ENCODE measurements at places on chromosomes 1 and 21.

DNA sequence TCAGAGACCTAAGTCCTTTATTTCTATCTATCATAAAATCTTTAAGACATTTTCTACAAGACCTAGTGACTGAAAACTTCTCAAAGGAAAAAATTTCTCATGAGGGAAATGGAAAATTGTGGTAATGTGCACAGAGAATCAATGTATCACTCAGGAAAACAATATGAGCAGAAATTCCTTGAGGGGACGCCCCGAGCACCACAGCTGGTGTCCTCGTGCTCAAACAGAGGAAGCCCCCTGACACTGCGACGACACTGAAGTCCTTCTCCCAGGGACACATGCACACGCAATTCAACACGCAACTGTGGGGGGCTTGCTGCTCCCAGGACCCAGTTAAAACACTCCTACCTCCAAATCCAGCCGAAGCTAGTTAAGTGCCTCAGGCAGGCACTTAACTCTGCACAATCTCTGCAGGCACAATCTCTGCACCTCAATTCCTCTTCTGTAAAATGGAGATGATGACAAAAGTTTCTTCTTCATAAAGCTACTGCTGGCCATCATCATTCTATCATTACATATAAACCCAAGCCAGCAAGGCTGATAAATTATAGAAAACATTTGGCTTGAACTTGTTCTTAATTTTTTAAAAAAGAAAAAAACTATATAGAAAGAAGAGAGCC is 16.0 kb downstream of the ZBTB17 start:
- DNase-seq, result no peak

DNA sequence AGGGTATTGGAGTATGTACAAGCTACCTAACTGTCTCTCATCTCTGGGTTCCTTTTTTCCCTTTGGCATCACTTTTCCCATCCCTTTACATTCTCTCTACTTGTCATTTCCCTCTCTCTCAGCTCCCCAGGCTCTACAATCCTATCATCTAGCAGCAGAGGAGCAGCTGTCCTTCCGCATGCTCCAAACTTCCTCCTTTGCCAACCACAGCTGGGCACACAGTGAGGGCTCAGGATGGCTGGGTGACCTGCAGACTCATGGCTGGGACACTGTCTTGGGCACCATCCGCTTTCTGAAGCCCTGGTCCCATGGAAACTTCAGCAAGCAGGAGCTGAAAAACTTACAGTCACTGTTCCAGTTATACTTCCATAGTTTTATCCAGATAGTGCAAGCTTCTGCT is 561 bp downstream of the CD1E start:
- DNase-seq, result no peak

- peak; percentile 90 for DNase-seq
These were observed 21.9 kb upstream of the NBL1 start for GRCh38 chr1:19622204-19622603.

GRCh38 chr1:114164840-114165543 is 11.3 kb upstream of the SYT6 start:
- DNase-seq, result no peak

DNA sequence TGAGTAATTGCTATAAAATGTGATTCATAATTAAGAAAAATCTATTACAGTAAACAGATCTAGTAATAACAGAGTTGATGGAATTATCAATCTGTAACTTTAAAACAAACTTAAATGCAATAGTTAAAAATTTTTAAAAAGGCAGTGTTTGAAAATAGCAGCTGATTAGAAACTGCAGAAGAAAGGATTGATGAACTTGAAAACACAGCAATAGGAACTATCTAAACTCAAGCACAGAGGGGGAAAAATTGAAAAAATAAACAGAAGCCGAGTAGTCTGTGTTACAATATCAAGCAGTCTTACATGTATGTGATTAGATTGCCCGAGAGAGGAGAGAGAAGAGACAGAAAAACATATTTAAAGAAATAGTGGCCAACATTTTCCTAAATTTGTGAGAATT is 569.0 kb upstream of the B3GALT2 start:
- DNase-seq, result no peak

DNA sequence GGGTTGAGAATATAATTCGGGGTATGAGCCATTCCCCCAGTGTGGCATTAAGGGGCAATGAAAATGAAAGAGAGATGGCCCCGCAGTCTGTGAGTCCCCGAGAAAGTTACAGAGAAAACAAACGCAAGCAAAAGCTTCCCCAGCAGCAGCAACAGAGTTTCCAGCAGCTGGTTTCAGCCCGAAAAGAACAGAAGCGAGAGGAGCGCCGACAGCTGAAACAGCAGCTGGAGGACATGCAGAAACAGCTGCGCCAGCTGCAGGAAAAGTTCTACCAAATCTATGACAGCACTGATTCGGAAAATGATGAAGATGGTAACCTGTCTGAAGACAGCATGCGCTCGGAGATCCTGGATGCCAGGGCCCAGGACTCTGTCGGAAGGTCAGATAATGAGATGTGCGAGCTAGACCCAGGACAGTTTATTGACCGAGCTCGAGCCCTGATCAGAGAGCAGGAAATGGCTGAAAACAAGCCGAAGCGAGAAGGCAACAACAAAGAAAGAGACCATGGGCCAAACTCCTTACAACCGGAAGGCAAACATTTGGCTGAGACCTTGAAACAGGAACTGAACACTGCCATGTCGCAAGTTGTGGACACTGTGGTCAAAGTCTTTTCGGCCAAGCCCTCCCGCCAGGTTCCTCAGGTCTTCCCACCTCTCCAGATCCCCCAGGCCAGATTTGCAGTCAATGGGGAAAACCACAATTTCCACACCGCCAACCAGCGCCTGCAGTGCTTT is 9.4 kb downstream of the PROX1 start:
- DNase-seq, result no peak

DNA sequence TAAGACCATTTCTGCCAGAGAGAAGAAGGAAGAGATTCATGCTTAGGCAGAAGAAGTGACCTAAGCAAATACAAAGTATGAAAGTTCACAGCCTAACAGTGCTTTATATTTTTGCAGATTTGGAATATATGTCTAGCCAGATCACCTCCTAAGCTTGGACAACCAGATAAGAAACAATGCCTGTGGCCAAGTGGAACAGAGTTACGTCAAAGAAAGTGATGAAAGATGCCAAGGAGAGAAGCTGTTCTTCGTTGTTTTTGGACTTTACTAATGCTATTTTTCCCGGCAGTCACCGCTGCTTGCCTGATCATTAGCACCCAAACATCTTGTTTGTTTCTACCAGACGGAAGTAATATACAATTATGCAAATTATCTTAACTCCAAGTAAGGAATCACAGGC is 489.2 kb upstream of the C1orf87 start:
- DNase-seq, result no peak

DNA sequence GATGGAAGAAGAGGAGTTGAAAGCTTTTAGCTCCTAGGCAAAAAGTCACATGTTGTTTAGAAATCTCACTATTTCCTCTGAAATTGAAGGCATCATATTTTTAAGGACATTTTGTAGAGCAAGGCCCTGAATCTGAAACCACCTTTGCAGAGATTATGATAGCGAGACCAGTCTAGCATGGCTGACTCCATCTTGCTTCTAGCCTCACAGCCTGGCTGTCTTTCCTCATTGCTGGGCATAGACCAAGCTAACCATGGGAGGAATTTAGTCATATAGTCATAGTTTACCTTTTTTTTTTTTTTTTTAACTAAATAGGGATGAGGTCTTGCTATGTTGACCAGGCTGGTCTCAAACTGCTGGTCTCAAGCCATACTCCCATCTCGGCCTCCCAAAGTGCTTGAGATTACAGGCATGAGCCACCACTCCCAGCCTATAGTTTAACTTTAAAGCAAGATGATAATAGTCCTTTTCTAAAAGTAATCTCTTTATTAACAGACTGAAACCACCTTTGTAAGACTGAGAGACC is 42.2 kb upstream of the ZNF326 start:
- DNase-seq, result peak; percentile 56

GRCh38 chr21:14010729-14011128 is 200.0 kb downstream of the LIPI start:
- DNase-seq, result no peak

DNA sequence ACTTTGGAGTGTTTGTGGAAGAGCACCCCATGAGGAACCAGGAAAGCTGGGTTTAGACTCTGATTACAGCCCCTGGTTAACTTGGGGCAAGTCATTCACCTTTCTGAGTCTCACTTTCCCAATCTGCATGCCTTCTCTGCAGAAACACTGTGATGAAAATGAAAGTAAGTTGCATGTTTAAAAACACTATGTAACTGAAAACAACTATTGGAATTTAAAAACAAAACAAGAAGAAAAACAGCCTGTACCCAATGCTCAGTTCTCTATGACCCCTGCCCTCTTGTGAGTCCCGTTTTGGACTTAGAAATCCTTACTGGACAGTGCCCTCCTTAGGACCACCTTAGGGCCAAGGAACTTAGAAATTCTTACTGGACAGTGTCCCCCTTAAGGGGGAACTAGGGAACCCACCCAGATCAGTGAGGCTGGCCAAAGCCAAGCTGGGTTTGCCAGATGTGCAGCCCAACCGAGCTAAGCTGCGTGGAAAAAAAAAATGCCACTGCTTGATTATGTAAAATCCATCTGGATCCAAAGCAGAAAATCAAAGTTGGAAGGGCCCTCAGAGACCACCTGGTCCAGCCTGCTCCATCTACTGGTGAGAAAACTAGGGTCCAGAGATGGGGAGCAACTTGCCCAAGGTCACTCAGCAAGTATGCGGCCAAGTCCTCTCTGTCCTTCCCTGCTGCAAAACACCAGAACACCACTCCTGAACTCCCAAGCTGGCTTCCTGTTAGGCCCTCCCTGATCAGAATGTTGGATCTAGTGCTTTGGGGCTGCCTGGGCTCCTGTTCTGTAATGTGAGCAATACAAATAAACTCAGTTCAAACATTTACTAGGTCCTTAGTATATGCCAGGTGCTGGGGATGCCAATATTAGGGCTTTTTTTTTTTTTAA is 77.7 kb downstream of the MRPL37 start:
- no peak for DNase-seq

DNA sequence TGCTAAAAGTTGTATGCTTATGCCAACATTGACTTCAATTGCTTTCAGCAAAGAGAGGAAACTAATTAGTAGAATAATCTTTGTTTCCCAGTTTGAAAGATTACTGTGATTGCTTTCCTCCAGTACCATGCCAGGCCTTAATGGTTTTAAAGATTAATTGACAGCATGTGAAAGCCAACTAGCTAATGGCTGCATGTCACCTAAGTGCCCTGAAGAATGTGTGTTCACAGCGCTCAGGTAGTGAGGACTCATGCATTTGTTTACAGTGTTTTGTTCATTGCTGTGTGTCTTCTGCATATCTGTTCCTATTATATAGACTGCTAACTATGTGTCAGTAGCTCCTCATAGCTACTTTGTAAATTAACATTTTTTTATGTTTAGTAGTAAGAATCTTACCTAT is 335.6 kb downstream of the LRRIQ3 start:
- no peak for DNase-seq

DNA sequence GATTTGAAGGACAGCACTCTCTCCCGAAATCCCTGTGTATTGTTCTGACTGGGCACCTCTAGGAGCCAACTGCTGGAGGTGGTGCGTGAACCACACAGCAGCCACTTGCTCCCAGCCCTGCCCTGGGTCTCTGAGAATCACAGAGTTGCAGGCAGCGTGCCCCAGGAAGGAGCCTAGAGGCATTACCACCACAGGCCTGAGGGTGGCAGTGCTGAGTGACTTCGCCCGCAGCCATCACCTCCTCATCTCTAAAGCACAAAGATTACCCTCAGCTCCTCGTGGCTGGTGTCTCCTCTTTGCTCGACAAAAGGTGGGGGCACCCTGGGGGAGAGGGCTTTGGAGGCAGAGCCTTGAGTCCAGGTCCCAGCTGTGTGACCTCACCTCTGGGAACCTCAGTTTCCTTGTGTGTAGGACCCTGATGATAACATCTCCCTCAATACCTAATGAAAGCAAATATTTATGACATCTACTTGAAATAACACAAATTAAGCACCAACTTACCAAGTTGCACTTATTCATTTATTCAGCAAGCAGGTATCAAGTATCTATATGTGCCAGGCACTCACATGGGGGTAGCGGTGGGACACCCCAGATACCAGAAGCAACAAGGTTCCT is 86.3 kb downstream of the VWA5B1 start:
- peak; percentile 67 for DNase-seq

DNA sequence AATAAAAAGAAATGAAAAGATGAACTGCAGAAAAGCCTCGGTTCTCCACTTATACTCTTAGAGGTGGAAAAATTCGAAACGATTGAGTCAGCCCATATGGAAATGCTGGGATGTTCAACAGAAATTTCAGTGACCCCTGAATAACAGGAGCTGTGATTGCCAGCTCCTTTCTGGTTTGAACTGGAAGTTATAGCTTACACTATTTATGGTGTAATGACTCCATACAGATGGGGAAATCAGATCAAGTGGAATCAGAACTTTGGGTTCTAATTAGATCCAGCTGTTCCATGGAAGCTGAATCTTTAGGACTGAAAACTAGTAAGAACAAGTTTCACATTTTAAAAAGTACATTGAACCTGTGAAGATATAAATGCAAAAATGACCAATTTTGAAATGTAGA is 569.3 kb upstream of the ZRANB2 start:
- DNase-seq, result peak; percentile 58

DNA sequence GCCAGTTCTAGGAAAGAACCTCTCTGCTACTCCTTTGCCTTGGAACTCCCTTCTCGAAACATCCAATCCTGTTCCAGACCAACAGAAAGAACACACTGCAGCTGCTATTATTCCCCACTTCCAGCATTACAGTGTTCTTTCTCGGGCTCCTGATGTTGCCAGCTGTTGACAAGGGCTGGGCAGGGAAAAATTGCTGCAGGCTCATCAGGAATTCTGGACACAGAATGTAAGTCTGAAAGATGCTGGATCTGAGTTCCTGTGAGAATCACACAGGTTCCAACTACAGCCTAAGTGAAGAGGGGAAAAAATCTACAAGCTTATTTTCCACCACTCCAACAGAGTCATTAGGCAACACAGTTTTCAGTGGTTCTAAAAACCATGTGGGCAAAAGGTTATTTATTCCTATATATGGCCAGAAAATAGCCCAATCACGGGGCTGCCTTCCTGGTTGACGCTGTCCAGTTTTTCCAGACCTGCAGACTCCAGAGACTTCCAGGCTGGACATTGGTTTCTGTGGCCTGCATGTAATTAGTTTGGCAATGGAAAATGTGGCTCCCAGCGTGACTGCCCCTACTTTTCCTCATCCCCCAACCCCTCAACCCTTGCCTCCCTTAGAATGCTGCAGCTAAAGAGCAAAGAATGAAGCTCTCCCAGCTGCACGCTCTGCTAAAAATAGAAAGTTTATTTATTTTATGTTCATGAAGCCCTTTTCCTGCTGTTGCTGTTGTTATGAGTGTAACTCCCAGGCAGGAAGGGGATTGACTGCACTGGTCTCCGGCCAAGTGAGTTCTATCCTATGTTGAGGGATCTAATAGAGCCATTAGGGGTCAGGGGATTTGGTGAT is 8.3 kb upstream of the KIAA0040 start:
- DNase-seq, result no peak

DNA sequence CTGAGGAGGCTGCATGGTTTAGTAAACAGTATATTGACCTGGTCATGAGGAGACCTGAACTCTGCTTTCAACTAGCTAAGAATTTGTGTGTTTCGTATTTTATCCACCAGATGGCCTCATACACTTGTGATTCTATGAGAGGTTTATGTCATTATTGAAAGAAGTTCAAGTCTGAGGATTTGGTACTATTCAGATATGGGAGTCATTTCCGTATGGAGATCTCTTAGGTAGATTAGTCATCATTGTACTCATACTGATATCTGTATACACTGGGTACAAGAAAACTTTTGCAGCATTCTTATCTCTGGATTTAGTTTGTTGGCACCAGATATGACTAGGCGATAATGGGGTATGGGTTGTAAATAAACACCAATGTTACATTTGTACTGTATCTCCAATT is 26.6 kb downstream of the ATF6 start:
- DNase-seq, result peak; percentile 83

Data from GM23248 (cell line).